ENCODE measurements at places on chromosomes 4 and X. TPM values are rescaled to one million over a fixed set of nuclear protein-coding genes. Genes with fewer than 3 reads are reported as not detected.

NLGN3 gene
- 4.3 TPM for total RNA-seq

MAGEA1 gene
- not detected for total RNA-seq

NKX6-1 gene
- total RNA-seq: not detected

DKK2 gene
- total RNA-seq: not detected

VCX3A gene
- total RNA-seq: not detected

NAT8L gene
- not detected for total RNA-seq

C1GALT1C1 gene
- 2.3 TPM for total RNA-seq

DNA sequence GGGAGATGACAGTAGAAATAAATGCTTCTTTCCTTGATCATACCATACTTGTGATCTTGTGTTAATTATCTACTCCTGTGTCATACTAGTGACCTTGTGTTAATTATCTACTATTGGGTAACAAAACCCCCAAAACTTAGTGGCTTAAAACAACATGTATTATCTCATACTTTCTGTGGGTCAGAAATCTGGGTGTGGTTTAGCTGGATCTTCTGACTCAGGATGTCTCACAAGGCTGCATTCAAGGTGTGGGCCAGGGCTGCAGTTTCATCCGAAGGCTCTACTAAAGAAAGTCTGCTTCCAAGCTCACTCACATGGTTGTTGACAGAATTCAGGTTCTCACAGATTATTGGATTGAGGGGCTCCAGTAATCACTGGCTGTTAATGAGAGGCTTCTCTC, 70.3 kb upstream of the NDP start:
- DNase-seq: no peak
- no peaks in the 10 kb centered on the region for H3K36me3 ChIP-seq
- no peaks in the 10 kb centered on the region for H3K4me1 ChIP-seq
- H3K27me3 ChIP-seq: no peaks in the 10 kb centered on the region

- no peaks in the 10 kb centered on the region for H3K4me1 ChIP-seq
- no peak overlapping the region for H3K27ac ChIP-seq
- no peaks in the 10 kb centered on the region for H3K27me3 ChIP-seq
- no peaks in the 10 kb centered on the region for H3K36me3 ChIP-seq
Observed at GRCh38 chr4:29553846-29554245, 1166.3 kb upstream of the PCDH7 start.

GRCh38 chr4:179124957-179125356, 1682.7 kb upstream of the AGA start:
- DNase-seq: no peak
- H3K27me3 ChIP-seq: no peaks in the 10 kb centered on the region
- H3K4me1 ChIP-seq: no peaks in the 10 kb centered on the region

DNA sequence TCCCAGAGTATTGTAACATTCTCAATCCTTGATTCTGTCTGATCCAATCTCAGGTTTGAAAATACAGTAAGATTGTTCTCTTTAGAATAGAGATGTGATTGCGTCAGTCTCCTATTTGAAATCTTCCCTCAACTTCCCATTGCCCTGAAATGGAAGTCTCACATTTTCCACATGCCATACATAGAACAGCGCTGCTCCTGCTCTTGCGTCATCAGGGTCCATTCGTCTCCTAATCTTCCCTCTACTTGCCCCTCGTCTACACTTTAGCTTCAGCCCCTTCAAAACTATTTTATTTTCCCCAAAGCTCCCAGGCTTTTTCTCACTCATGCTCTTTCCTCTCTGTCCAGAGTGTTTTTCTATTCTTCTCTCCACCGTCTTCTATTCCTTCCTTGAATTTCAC, 301.7 kb upstream of the MAGEB2 start:
- no peak overlapping the region for H3K4me3 ChIP-seq
- H3K27ac ChIP-seq: no peak overlapping the region
- no peaks in the 10 kb centered on the region for H3K27me3 ChIP-seq
- no peak for DNase-seq

GRCh38 chr4:170093973-170094535, 4.3 kb upstream of the AADAT start:
- peaks cover 15% of the 10 kb centered on the region for H3K27me3 ChIP-seq
- no peak overlapping the region for H3K4me3 ChIP-seq
- peaks cover 6% of the 10 kb centered on the region for H3K4me1 ChIP-seq
- H3K27ac ChIP-seq: no peak overlapping the region
- DNase-seq: no peak

GRCh38 chr4:76127754-76128153, 20.4 kb downstream of the NUP54 start:
- no peak for DNase-seq
- no peaks in the 10 kb centered on the region for H3K27me3 ChIP-seq
- no peak overlapping the region for H3K4me3 ChIP-seq
- no peak overlapping the region for H3K27ac ChIP-seq
- H3K4me1 ChIP-seq: no peaks in the 10 kb centered on the region
- H3K36me3 ChIP-seq: peaks cover 62% of the 10 kb centered on the region

- no peak for DNase-seq
- H3K27me3 ChIP-seq: no peaks in the 10 kb centered on the region
- no peaks in the 10 kb centered on the region for H3K36me3 ChIP-seq
- no peaks in the 10 kb centered on the region for H3K4me1 ChIP-seq
- H3K27ac ChIP-seq: no peak overlapping the region
Observed at GRCh38 chrX:142998447-142999198, 27.1 kb upstream of the SPANXN4 start.

- H3K4me3 ChIP-seq: no peak overlapping the region
- no peaks in the 10 kb centered on the region for H3K36me3 ChIP-seq
- no peak for DNase-seq
- H3K27me3 ChIP-seq: no peaks in the 10 kb centered on the region
- H3K27ac ChIP-seq: no peak overlapping the region
- no peaks in the 10 kb centered on the region for H3K4me1 ChIP-seq
Observed at GRCh38 chrX:34863906-34864305, 78.7 kb upstream of the FAM47B start.

GRCh38 chrX:33324099-33324498, 112.8 kb upstream of the DMD start:
- no peak overlapping the region for H3K4me3 ChIP-seq
- H3K27me3 ChIP-seq: no peaks in the 10 kb centered on the region
- no peak overlapping the region for H3K27ac ChIP-seq
- H3K36me3 ChIP-seq: no peaks in the 10 kb centered on the region
- no peaks in the 10 kb centered on the region for H3K4me1 ChIP-seq
- DNase-seq: no peak

GRCh38 chrX:13372203-13372980, 52.5 kb upstream of the ATXN3L start:
- no peak for DNase-seq
- no peak overlapping the region for H3K27ac ChIP-seq
- no peak overlapping the region for H3K4me3 ChIP-seq
- H3K4me1 ChIP-seq: no peaks in the 10 kb centered on the region

- DNase-seq: no peak
- no peak overlapping the region for H3K4me3 ChIP-seq
- H3K4me1 ChIP-seq: no peaks in the 10 kb centered on the region
- no peak overlapping the region for H3K27ac ChIP-seq
- no peaks in the 10 kb centered on the region for H3K36me3 ChIP-seq
Observed at GRCh38 chr4:42954963-42955669, 62.6 kb downstream of the GRXCR1 start.

DNA sequence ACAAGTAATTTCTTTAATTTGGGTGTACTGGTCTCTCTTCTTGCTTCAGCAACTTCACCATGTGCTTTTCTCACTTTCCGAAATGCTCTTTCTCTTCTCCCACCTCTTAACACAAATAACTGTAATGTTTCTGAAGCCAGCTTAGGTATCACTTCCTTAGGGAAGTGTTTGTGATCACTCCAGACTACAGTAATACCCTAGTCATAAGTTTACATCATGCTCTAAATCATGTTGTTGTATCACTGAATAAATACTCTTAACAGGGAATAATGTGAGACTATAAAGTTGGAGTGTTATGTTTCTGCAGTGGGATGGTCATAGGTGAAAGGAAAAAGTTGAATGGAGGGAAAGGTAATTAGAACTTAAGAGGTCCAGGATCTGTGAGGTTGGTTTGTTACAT, 712.3 kb downstream of the C4orf33 start:
- no peak overlapping the region for H3K4me3 ChIP-seq
- no peaks in the 10 kb centered on the region for H3K36me3 ChIP-seq
- no peak overlapping the region for H3K27ac ChIP-seq
- no peaks in the 10 kb centered on the region for H3K4me1 ChIP-seq
- H3K27me3 ChIP-seq: no peaks in the 10 kb centered on the region
- no peak for DNase-seq

GRCh38 chr4:85029453-85029852, 63.0 kb upstream of the WDFY3 start:
- no peaks in the 10 kb centered on the region for H3K4me1 ChIP-seq
- no peak overlapping the region for H3K27ac ChIP-seq
- H3K4me3 ChIP-seq: no peak overlapping the region
- H3K27me3 ChIP-seq: no peaks in the 10 kb centered on the region
- no peak for DNase-seq

DNA sequence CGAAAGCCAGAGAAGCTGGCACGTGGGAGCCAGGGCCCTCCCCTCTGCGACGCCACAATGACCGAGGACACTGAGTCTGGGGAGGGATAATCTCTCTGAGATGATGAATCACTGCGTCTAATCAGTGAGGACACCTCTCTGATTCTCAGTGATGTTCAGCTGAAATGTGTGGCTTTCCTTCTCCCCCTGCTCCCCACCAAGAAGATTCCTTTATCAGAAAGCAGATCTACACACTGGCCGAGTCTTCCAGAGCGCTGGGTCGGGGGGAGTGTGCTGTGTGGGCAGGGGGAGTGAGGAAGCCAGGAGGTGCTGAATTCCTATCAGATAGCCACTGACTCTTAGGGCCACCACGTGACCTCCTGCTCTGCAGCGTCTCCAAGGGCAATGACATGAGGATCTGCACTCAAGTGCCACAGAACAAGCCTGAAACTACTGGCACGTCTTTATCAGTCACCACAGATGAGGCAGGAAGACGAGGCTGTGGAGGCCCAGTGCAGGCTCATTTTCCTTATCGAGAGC, 89.2 kb downstream of the GATB start:
- no peaks in the 10 kb centered on the region for H3K27me3 ChIP-seq
- DNase-seq: no peak
- H3K4me3 ChIP-seq: no peak overlapping the region
- H3K36me3 ChIP-seq: no peaks in the 10 kb centered on the region
- H3K4me1 ChIP-seq: no peaks in the 10 kb centered on the region

GRCh38 chrX:11351375-11352295, 58.4 kb downstream of the AMELX start:
- H3K4me3 ChIP-seq: no peak overlapping the region
- no peaks in the 10 kb centered on the region for H3K27me3 ChIP-seq
- H3K4me1 ChIP-seq: no peaks in the 10 kb centered on the region
- H3K36me3 ChIP-seq: no peaks in the 10 kb centered on the region
- no peak for DNase-seq

DNA sequence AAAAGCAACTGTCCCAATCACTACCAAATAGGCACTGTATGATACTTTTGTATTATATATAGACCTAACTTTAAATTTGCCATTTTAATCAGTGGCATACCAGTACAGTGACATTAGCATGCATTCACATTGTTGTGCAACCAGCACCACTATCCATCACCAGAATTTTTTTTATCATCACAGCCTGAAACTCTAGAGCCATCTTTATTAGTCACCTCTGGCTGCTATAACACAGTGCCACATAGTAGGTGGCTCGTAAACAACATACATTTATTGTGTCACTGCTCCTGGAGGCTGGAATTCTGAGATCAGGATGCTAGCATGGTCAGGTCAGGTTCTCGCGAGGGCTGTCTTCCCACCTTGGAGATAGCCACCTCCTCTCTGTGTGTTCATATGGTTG, 188.4 kb upstream of the GALNT7 start:
- peaks cover 2% of the 10 kb centered on the region for H3K27me3 ChIP-seq
- H3K27ac ChIP-seq: no peak overlapping the region
- no peaks in the 10 kb centered on the region for H3K36me3 ChIP-seq
- DNase-seq: no peak

- DNase-seq: no peak
- no peak overlapping the region for H3K27ac ChIP-seq
- H3K36me3 ChIP-seq: no peaks in the 10 kb centered on the region
- no peak overlapping the region for H3K4me3 ChIP-seq
Observed at GRCh38 chr4:125070861-125071260, 243.9 kb upstream of the FAT4 start.

DNA sequence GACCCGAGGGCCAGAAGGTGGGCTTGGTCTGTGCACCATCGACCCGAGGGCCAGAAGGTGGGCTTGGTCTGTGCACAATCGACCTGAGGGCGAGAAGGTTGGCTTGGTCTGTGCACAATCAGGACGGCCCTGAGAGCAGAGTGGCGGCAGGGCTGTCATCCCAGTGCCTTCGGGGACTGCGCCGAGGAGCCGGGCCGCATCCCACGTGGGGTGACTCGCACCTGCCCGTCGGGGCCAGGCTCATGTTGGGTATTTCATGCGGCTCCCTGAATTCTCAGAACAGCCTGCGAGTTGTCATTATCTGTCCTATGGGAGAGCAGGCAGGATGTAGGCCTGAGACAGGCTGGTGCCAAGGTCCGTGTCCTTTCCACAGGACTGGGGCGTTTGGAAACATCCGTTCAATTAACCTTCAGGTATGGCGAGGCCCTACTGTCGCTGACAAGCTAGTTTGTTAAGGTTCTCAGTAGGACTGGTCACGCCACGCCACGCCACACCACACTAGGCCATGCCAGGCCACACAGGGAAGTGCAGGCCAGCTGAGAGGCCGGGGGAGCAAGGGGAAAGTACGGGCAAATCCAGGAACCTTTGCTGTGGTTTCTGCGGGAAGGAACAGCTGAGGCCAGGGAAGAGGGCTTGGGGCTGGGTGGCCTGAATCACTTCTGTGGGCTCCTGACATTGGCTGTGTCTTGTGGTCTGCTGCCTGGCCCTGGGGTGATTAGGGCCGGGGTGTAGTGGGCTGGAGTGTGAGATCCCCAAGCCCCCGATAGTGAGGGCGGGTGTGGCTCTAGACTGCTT, 182.9 kb downstream of the AFAP1 start:
- no peak for DNase-seq
- no peaks in the 10 kb centered on the region for H3K27me3 ChIP-seq
- H3K27ac ChIP-seq: no peak overlapping the region

- no peak overlapping the region for H3K4me3 ChIP-seq
- no peak for DNase-seq
- peaks cover 7% of the 10 kb centered on the region for H3K4me1 ChIP-seq
- H3K36me3 ChIP-seq: no peaks in the 10 kb centered on the region
Observed at GRCh38 chrX:39956803-39957394, 140.9 kb downstream of the BCOR start.
